Neural progenitor cell (in vitro differentiated cells): ENCODE measurements at places on chromosomes 2 and 18. TPM values are rescaled to one million over a fixed set of nuclear protein-coding genes. Genes with fewer than 3 reads are reported as not detected.
A peak's percentile ranks its signal among the peaks of the same experiment; 100 is the strongest.

GRCh38 chr2:14480906-14481305 is 151.6 kb upstream of the LRATD1 start:
- H3K4me3 ChIP-seq, result no peak overlapping the region
- H3K4me1 ChIP-seq, result no peaks in the 10 kb centered on the region
- DNase-seq, result no peak
- H3K27ac ChIP-seq, result no peak overlapping the region
- H3K27me3 ChIP-seq, result no peaks in the 10 kb centered on the region

The MAB21L4 gene
- not detected in 2 replicates for total RNA-seq

DNA sequence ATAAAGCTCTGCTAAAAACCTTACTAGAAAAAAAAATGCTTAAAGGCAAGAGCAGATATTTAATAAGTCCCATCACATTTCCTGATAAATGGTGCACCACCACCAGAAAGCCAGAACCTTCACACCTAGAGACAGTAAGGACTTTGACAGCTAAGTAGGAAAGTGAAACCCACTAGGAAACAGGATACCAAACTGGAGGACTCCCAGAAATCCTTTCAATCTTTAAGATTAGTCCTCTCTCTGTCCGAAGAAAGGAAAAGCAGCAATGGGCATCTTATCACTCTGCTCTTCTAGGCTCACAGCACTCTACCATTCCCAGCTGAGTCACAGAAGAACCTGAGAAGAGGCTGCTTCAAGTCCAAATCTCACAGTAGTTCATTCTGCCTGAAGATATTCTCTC is 3.7 kb downstream of the DYM start:
- no peak overlapping the region for H3K27ac ChIP-seq
- no peaks in the 10 kb centered on the region for H3K36me3 ChIP-seq
- H3K4me1 ChIP-seq, result peaks cover 7% of the 10 kb centered on the region
- no peak overlapping the region for H3K4me3 ChIP-seq
- DNase-seq, result no peak

- no peaks in the 10 kb centered on the region for H3K27me3 ChIP-seq
- H3K27ac ChIP-seq, result no peak overlapping the region
- H3K36me3 ChIP-seq, result no peaks in the 10 kb centered on the region
- no peak for DNase-seq
- H3K4me3 ChIP-seq, result no peak overlapping the region
These were observed 71.4 kb upstream of the LDLRAD4 start for GRCh38 chr18:13147130-13147529.

The SP5 gene
- 3.0 and 8.5 TPM in 2 replicates for total RNA-seq

DNA sequence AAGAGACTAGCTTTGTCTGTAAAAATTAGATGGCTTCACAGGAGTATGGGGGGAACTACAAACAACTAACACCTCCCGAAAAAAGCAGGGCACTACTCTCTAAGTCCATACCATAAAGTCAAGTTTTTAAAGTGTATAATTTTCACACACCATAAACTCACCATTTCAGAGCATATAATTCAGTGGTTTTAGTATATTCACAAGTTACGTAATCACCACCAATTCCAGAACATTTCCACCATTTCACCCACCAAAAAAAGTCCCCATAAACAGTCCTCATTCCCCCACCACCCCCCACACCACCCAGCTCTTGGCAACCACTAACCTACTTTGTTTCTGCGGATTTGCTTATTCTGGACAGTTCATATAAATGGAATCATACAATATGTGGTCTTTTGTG is 33.8 kb downstream of the CFAP36 start:
- H3K36me3 ChIP-seq, result peaks cover 5% of the 10 kb centered on the region
- H3K27ac ChIP-seq, result no peak overlapping the region
- no peak overlapping the region for H3K4me3 ChIP-seq
- H3K27me3 ChIP-seq, result no peaks in the 10 kb centered on the region

DNA sequence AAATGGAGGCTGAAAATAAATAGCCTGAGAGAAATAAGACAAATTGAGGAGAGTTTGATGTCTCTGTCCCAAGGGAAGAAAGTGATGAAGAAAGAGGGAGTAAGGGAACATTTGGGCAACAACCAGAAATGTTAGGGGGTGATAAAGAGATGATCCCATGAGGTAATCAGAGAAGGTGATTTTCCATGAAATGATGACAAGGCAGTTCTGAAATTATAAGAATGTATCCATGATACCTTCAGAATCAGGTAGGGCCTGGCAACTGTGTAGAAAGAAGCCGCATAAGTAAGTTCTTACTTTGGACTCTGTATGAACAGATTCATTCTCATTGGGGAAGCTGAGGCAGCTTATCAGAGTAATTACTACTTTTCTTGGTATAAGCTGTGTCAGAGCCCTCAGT is 106.1 kb downstream of the THSD7B start:
- H3K4me3 ChIP-seq, result no peak overlapping the region
- H3K36me3 ChIP-seq, result no peaks in the 10 kb centered on the region
- H3K4me1 ChIP-seq, result no peaks in the 10 kb centered on the region
- H3K27ac ChIP-seq, result no peak overlapping the region

The GPAT2 gene
- not detected in 2 replicates for total RNA-seq

DNA sequence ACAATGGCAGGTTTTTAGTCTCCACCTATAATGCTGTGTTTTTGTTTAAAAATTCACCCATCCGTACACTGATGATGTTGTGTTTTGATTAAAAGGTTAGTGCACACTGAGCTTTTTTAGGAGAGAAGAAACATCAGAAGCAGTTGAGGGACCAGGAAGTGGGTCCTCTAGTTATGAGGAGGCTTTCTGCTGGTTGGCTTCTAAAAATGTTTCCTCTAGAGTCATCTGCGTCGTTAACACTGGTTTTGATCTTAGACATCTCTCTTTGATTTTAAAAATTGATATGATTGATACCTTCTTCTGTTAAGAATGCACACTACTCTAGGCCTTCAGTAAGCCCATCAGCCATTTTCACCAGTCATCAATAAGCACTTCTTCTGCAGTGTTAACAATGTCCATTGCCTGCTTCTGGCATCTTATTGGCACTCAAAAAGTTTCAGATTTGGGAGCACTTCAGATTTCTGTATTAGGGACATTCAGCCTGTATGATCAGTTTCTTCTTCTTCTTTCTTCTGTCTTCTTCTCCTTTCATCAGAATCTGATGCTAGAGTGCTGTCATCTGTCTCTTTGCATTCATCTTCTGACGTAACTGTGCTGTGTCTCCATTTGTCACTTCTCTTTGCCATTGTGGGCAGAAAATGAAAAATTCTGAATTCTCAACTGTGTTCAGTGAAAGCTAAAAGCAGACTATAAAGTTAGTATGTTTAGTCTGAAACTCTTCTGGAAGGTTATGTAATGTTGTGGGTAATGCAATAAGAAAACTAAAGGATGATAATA is 56.3 kb downstream of the PHLPP1 start:
- peaks cover 16% of the 10 kb centered on the region for H3K4me1 ChIP-seq
- H3K36me3 ChIP-seq, result no peaks in the 10 kb centered on the region
- no peak overlapping the region for H3K27ac ChIP-seq
- H3K4me3 ChIP-seq, result no peak overlapping the region
- H3K27me3 ChIP-seq, result no peaks in the 10 kb centered on the region

DNA sequence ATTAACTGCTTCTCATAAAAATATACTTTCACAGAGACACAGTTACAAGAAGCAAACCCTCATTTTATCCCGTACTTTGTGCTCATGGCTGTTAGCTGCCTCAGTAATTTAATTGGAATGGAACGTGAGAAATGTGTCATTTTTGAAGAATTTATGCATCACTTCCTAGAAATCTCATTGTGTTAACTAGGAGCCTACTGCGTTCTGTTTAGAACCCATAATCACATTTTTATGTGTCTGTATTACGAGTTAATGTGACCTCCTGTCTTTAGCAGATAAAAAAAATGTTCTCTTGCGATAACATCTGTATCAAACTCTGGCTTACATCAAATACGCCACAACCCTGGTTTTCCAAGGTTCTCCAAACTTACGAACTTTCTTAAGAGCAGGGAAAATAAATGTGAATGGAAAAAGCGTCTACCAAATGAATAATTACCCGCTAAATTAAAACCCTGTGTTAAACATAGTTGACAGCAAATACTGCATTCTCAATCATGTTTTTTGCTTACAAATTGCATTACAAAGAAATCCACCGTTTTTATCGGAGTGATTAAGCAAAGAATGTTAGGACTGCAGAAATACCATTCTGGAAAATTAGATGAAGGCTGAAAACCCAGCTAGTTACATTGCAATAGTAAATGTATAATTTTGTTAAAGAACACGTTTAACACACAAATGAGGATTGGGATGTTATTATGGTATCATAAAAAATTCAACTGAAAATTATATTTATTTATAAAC is 12.1 kb upstream of the GBX2 start:
- no peaks in the 10 kb centered on the region for H3K36me3 ChIP-seq
- no peak for DNase-seq
- no peak overlapping the region for H3K27ac ChIP-seq
- peaks cover 77% of the 10 kb centered on the region for H3K27me3 ChIP-seq

The PAIP2B gene
- 12.5 and 17.1 TPM in 2 replicates for total RNA-seq

DNA sequence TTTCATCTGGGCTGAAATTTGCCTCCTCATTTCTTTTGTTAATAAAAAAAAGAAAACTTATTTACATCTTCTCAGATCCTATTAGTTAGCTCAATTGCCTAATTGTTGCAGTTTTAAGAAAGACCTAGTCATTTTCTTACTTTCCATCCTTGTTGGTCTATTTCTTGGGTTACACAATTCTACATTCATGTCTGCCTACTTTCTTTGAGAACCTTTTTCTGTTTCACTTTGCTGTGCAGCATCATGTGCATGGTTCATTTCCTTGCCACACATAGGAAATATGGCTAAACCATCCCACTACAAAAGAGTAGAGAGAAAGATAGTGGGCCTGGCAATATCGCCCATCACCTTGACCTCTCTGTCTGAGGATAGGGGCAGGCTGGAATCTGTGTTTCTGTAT is 780.7 kb upstream of the FANCL start:
- no peaks in the 10 kb centered on the region for H3K36me3 ChIP-seq
- H3K4me3 ChIP-seq, result no peak overlapping the region
- H3K4me1 ChIP-seq, result no peaks in the 10 kb centered on the region
- H3K27ac ChIP-seq, result no peak overlapping the region
- H3K27me3 ChIP-seq, result no peaks in the 10 kb centered on the region
- no peak for DNase-seq

The TSPYL6 gene
- not detected in 2 replicates for total RNA-seq

GRCh38 chr2:239854596-239854995 is 170.5 kb downstream of the NDUFA10 start:
- H3K27ac ChIP-seq, result no peak overlapping the region
- DNase-seq, result no peak
- H3K27me3 ChIP-seq, result no peaks in the 10 kb centered on the region
- no peak overlapping the region for H3K4me3 ChIP-seq
- peaks cover 14% of the 10 kb centered on the region for H3K4me1 ChIP-seq
- H3K36me3 ChIP-seq, result no peaks in the 10 kb centered on the region

DNA sequence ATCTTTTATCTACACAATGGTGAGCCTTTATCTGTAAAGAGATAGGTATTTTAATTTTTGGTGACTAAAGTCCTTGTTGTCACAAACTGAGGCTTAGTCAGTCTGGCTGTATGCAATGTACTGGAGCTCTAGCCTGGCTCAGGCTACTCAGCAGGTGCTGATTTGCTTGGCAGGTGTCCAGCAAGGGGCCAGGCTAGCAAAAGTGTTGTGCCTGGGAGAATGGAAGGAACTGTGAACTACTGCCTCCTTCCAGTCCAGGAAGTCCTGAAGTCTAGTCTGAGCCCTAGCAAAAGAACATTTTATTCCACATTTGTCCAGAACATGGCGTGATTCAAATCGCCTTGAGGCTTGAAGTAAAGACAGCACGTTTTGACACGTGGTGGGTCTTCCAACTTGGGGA is 260.5 kb downstream of the CCDC85A start:
- H3K27ac ChIP-seq, result no peak overlapping the region
- peak; percentile 7 for DNase-seq
- peaks cover 9% of the 10 kb centered on the region for H3K4me1 ChIP-seq
- no peaks in the 10 kb centered on the region for H3K36me3 ChIP-seq
- no peaks in the 10 kb centered on the region for H3K27me3 ChIP-seq

- no peak for DNase-seq
- no peak overlapping the region for H3K27ac ChIP-seq
- no peaks in the 10 kb centered on the region for H3K27me3 ChIP-seq
- H3K4me1 ChIP-seq, result peaks cover 11% of the 10 kb centered on the region
- H3K36me3 ChIP-seq, result no peaks in the 10 kb centered on the region
- H3K4me3 ChIP-seq, result no peak overlapping the region
These were observed 155.1 kb upstream of the FSHR start for GRCh38 chr2:49309461-49309860.

GRCh38 chr2:42568401-42569115 is at the start of gene MTA3:
MTA3 (plus strand) TSS chr2:42568632; CDS start chr2:42568746, 114 bp downstream.
- H3K4me1 ChIP-seq, result peaks cover 17% of the 10 kb centered on the region
- peaks cover 10% of the 10 kb centered on the region for H3K36me3 ChIP-seq

- H3K4me1 ChIP-seq, result no peaks in the 10 kb centered on the region
- no peaks in the 10 kb centered on the region for H3K36me3 ChIP-seq
- no peak overlapping the region for H3K4me3 ChIP-seq
- DNase-seq, result no peak
- H3K27me3 ChIP-seq, result no peaks in the 10 kb centered on the region
These were observed 44.1 kb upstream of the EPAS1 start for GRCh38 chr2:46252891-46253659.

DNA sequence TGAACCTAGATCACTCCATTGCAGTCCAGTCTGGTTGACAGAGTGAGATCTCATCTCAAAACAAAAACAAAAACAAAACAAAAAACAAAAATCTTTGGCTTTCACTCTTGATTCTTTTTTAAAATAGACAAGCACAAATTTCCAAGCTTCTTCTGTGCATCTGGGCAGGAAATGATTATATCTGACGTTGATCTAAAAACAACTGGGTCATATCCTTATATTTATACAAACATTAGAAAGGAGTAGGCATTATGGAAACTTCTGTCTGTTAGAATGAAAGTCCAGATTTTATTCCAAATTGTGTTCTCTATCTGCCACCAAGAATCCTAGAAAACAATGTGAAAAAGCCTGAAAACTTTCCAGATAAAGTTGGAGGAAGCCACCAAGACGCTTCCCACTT is 26.2 kb upstream of the PMAIP1 start:
- no peaks in the 10 kb centered on the region for H3K36me3 ChIP-seq
- no peak for DNase-seq
- H3K4me3 ChIP-seq, result no peak overlapping the region
- no peak overlapping the region for H3K27ac ChIP-seq
- H3K4me1 ChIP-seq, result peaks cover 9% of the 10 kb centered on the region
- H3K27me3 ChIP-seq, result no peaks in the 10 kb centered on the region

The IL36B gene
- not detected in 2 replicates for total RNA-seq

- no peak overlapping the region for H3K27ac ChIP-seq
- DNase-seq, result no peak
- H3K36me3 ChIP-seq, result no peaks in the 10 kb centered on the region
- H3K27me3 ChIP-seq, result no peaks in the 10 kb centered on the region
These were observed 174.6 kb upstream of the PID1 start for GRCh38 chr2:229445501-229446211.

GRCh38 chr2:134621939-134622705 is 96.7 kb downstream of the TMEM163 start:
- no peak overlapping the region for H3K27ac ChIP-seq
- H3K4me3 ChIP-seq, result no peak overlapping the region
- H3K27me3 ChIP-seq, result no peaks in the 10 kb centered on the region
- H3K36me3 ChIP-seq, result no peaks in the 10 kb centered on the region
- DNase-seq, result no peak

- no peak overlapping the region for H3K4me3 ChIP-seq
- no peak overlapping the region for H3K27ac ChIP-seq
- DNase-seq, result no peak
- H3K36me3 ChIP-seq, result no peaks in the 10 kb centered on the region
- no peaks in the 10 kb centered on the region for H3K27me3 ChIP-seq
These were observed 570.8 kb downstream of the CCDC85A start for GRCh38 chr2:56754627-56755026.
